ENCODE measurements at places on chromosomes 6 and 20.

- peak; percentile 12 for DNase-seq
These were observed 73.7 kb upstream of the EXOC2 start for GRCh38 chr6:766625-767024.

DNA sequence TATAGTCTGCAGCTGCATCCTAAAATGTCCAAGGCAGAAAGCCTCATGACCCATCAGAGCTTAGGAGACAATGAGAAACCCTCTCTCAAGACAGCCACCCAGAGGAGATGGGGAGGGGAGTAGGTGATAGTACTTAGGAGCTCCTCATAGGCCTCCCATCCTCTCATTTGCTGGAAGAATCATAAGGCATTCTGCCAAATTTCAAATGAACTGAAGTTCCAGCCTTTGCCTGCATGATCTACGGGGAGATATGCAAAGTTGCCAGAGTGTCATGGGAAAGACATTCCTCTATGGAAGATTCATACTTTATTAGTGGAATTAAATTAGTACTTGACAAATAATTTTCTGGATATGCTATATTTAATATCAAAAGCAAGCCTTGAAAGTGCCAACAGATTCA, 194.1 kb upstream of the GJE1 start:
- no peak for DNase-seq

GRCh38 chr20:3115190-3116107, 30.9 kb upstream of the AVP start:
- DNase-seq: peak; percentile 78

DNA sequence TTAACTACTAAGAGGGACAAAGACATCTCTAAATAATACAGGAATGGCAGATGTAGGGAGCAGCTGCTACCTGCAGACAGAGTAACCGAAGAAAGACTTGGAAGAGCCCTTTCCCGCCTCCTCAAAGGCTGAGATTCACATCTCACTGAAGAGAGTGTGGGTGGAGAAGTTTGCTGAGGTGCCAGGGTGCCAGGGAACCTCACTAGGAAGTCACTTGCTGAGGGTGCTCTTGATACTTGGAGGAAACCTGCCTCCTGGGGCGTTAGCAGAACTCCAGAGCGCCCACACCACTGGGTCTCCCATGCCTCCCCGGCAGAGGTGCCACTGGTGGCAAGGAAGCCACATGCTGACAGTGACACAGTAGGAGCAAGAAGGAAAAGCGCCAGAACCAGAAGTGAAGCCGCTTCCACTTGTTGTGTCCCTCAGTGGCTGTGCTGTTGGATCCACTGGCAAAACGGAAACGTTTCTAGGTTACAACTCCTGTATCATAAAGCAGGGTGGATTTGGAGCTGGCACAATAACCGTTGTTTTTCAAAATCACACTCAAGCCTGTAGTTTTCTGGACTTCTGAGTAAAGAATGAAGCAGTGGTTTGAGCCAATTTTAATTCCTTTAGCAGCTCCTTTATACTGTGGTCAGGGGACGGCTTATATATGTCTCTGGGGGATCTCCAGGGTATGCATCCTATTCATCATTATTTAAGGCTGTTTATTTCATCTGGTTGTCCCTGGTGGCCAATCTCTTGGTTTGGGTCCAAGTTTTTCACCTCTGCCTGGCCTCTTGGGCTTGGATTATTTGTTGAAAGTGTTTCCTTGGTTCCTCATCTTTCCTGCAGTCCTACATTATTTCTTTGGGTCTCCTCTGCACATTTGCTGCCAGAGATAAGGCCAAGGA, 64.5 kb downstream of the CDC5L start:
- DNase-seq: no peak

DNA sequence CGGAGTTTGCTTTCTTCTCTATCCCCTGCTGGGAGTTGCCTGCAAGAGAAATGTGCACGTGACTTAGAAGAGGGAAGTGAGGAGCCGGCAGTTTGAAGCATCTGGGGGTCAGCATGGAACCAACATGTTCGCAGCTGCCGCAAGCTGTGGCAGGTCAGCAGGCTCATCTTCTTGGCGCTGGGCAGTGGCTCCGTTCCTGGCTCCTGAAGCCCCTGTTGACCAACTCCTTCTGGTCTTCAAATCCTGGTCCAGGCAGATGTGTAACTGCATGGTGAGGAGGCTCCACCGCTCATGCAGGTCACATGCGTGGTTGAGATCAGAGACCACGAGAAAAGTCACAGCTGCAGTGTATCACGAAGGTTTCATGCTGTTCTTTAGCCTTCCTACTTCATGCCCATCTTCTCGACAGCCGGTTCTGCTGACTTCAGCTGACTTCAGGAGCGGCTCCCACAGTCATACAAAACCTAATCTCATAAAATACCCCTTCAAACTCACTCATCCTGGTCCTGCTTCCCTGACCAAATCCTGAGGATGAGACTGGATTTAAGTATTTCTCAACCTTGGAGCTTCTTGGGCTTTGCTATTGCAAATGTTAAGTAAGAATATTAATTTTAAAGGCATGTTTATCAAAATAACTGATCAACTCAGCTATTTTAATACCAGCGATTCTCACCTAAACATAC, 44.9 kb upstream of the BCAS1 start:
- no peak for DNase-seq

GRCh38 chr20:56202493-56203077, 45.9 kb upstream of the MC3R start:
- no peak for DNase-seq

- no peak for DNase-seq
These were observed 555.6 kb downstream of the CD83 start for GRCh38 chr6:14673201-14673600.

GRCh38 chr6:135577059-135577538, 79.6 kb upstream of the AHI1 start:
- no peak for DNase-seq

DNA sequence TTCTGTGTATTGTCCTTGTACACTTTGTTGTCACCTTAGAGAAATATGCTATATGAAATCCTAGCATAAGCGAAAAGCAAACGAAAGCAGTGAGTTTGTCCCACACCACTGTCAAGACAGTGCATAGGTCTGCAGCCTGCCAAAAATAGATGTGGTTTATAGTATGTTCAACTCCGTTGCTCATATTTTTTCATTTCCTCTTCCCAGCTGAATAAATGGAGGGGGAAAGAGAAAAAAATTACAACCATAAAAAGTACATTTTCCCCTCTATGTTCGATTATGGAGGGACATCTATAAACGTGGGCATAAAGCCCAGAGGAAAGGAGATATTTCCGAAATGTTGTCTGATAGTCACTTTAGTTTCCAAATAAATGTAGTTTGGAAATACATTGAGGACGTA, 25.8 kb downstream of the PRL start:
- DNase-seq: no peak

DNA sequence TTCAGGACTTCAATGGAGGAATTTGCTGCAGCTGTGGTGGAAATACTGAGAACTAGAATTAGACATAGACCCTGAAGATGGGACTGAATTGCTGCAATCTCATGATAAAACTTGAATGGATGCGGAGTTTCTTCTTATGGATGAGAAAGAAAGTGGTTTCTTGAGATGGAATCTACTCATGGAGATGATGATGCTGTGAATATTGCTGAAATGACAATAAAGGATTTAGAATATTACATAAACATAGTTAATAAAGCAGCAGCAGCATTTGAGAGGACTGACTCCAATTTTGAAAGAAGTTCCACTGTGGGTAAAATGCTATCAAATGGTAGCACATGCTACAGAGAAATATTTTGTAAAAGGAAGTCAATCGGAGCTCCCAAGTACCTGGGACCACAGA, 264.6 kb downstream of the UBE3D start:
- DNase-seq: no peak

DNA sequence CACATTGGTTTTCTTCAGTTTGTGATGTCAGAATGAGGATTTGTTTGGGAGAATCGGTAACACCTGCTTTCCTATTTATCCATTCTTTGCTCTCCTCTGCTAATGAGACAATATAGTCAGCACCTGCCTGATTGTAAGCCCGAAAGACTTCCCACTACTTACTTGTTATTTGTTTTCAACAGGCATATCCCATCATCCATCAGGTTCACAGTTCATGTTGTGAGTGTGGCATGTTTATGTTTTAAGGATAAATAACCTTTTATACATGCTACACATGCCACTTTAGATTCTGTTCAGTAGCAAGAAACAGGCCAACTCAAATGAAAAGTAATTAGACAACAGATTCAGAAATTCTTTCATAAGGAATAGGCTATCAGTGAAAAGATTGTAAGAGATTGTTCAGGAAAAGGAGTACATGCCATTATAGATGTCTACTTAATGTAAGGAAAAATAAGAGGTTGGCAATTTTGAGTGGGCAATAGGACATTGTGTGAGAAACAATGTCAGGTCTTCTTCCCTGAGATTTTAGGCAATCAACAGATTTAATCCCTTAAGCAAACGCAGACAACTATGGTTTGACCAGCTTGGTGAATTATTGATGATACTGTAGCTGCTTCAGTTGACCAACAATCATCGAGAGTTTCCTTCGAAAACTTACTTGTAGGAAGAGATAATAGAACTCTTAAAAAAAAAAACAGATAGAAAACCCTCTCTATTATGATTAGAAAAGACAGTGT, 7.9 kb upstream of the GPRC6A start:
- no peak for DNase-seq

GRCh38 chr6:134317471-134318131, at the start of gene SGK1:
SGK1 (minus strand) TSS chr6:134318112; CDS start chr6:134317460, 652 bp downstream.
- no peak for DNase-seq

GRCh38 chr6:118931436-118931835, 3.5 kb downstream of the MCM9 start:
- no peak for DNase-seq

DNA sequence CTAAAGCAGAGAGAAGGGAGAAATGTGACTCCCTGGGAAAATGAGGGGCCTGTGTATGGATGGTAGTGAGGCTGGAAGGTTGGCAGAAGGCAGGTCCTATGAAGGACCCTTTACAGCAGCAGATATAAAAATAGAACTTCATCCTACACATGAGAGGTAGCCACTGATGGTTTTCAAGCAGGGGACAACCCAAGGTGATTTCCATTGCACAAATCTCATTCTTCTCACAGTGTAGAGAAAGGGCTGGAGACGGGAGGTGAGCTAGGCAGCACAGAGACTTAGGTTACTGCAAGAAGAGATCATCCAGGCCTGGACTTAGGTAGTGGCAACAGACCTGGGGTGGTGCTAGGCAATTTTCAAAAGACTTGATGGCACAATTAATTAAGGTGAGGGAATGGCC, 30.7 kb downstream of the TRAM2 start:
- no peak for DNase-seq

DNA sequence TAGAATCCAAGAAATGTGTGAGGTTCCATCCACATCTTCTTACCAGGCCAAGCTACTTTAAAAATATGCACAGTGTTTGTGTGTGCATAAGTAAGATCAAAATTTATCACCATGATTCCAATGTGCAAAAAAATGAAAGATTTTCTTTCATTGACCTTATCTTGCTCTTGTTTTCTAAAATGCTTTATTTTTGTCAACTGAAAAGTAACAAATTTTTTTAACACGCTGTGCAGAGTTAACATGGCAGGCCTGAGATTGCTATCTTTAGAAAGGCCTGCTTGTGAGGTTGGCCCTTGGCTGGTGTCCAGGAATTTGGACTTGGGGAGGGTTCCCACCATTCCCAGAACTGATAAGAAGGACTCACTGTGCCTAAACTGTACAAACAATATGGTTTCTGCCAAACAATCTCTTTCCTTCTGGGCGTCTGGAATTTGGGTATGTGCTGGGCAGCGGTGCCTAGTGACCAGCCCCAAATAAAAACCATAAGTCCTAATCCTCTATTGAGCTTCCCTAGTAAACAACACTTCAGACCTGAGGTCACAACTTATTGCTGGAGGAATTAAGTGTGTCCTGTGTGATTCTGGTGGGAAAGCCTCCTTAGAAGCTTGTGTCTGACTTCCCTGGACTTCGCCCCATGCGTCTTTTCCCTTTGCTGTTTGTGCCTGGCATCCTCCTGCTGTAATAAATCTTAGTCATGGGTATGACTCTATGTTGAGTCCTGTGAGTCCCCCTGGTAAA, 19.8 kb upstream of the MYLIP start:
- DNase-seq: no peak

DNA sequence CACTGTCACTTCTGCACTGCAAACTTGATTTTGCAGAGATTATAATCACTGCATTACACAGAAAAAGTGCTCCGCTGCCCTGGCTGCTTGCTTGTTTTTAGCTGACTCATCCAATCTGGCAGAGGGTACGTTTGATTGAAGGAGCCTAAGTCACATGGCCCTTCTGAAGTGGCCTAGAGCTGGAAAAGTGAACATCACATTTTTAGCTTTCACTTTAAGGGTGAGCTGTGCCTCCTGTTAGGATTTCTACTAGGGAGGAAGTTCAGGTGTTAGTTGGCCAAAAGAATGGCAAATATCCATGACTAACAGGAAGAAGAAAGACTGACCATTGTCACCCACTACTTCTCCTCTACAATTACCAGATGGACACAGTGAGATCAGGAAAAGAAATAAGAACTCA, 889.1 kb upstream of the MAP3K7 start:
- no peak for DNase-seq

GRCh38 chr6:73704260-73704659, 8.3 kb downstream of the CD109 start:
- no peak for DNase-seq

GRCh38 chr6:44243345-44243744, 3.6 kb upstream of the HSP90AB1 start:
- DNase-seq: no peak

- no peak for DNase-seq
These were observed 140.8 kb upstream of the ARMC2 start for GRCh38 chr6:108707328-108707976.

GRCh38 chr6:67285770-67286495, 1349.1 kb upstream of the ADGRB3 start:
- DNase-seq: no peak

DNA sequence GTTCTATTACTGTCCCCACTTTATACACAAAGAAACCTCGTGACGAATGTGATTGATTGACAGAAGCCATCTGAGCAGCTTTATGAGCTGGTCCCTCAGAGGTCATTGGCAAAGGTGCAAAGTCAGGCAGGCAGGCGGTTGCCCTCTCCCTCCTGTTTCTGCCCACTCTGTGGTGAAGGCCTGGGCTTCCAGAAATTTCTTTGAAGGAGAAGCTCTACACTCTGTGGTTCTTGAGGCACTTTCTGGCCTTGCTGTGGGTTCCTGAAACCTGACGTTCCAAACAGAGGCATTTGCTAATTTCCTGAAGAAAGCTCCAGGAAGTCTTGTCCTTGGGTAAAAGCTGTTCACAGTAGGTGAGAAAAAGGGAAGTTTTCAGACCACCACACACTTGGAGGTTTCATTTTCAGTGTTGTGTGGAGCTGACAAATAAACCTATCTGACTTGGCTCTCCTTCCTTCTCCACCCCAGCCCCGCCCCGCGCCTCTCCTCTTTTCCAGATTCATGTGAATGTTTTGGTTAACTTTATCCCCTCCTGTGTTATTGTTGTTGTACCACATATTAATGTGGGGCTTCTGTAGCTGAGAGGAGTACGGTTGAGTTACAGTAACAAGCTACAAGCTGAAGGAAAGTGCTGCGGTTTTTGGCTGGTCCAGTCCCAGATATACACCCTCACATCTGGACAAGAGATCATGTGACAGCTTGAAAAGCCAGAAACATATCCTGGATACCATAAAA, 274.1 kb downstream of the CLIC5 start:
- peak; percentile 6 for DNase-seq

DNA sequence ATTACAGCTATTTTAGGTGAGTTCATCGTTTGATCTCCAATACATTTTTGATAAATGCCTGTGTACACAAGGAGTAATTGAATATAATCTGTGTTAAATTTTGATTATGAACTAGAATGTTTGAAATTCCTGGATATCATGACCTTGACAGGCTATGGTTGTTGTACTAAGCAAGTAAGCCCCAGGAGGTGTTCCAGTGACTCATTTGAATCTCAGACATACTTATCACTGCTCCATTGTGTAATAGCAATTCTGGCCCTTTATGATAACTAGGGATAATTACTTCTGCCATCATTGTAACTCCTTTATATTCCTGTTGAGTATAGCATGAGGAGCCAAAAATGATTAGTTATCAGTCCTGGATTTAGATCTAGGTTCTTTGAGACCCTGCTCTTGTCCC, 1424.6 kb upstream of the ADGRB3 start:
- no peak for DNase-seq

Measured in GM19239 (cell line).